ENCODE measurements at places on chromosomes 11 and 22. TPM values are rescaled to one million over a fixed set of nuclear protein-coding genes. Genes with fewer than 3 reads are reported as not detected.

The GAS2 gene
- total RNA-seq: 2.1 TPM

The CREB3L1 gene
- total RNA-seq: 59.3 TPM

The OR51B4 gene
- total RNA-seq: not detected

The MUC15 gene
- 6.4 TPM for total RNA-seq

The CCND1 gene
- total RNA-seq: 243 TPM

The GLYAT gene
- not detected for total RNA-seq

The SLC1A2 gene
- 1.5 TPM for total RNA-seq

The ZP1 gene
- total RNA-seq: not detected

The PLEKHB1 gene
- 16.7 TPM for total RNA-seq

The OR2AT4 gene
- not detected for total RNA-seq

The FAM111B gene
- total RNA-seq: 11.4 TPM

The CRYBB2 gene
- total RNA-seq: not detected

The BID gene
- total RNA-seq: 33.5 TPM

The PRDM11 gene
- 13.8 TPM for total RNA-seq

The TPBGL gene
- 1.3 TPM for total RNA-seq

The SEC14L6 gene
- 4.0 TPM for total RNA-seq

The PAX6 gene
- total RNA-seq: not detected

The SCGB1A1 gene
- total RNA-seq: 397 TPM

The SLC22A8 gene
- total RNA-seq: not detected

The SYT12 gene
- total RNA-seq: not detected

The PATE2 gene
- not detected for total RNA-seq

The DDI1 gene
- total RNA-seq: not detected

The HEPN1 gene
- total RNA-seq: not detected

The CHRDL2 gene
- 1.3 TPM for total RNA-seq

The CENPM gene
- 9.6 TPM for total RNA-seq

The IFITM10 gene
- 3.4 TPM for total RNA-seq

The USP28 gene
- 21.7 TPM for total RNA-seq

The PYGM gene
- 3.7 TPM for total RNA-seq

The PLAAT4 gene
- total RNA-seq: 217 TPM

The ELFN2 gene
- 4.9 TPM for total RNA-seq

The FXYD6 gene
- total RNA-seq: 41.4 TPM

The MS4A3 gene
- total RNA-seq: 0.73 TPM

The OR10AG1 gene
- not detected for total RNA-seq
